ENCODE measurements at places on chromosomes 6 and 20. TPM values are rescaled to one million over a fixed set of nuclear protein-coding genes. Genes with fewer than 3 reads are reported as not detected.

- no peak overlapping the region for H3K27ac ChIP-seq
- DNase-seq, result peak; percentile 4
- no peaks in the 10 kb centered on the region for H3K27me3 ChIP-seq
- no peaks in the 10 kb centered on the region for H3K4me1 ChIP-seq
- no peaks in the 10 kb centered on the region for H3K36me3 ChIP-seq
Measured at GRCh38 chr6:168877821-168878282, 375.8 kb downstream of the THBS2 start.

OCSTAMP gene
- total RNA-seq, result not detected

DNA sequence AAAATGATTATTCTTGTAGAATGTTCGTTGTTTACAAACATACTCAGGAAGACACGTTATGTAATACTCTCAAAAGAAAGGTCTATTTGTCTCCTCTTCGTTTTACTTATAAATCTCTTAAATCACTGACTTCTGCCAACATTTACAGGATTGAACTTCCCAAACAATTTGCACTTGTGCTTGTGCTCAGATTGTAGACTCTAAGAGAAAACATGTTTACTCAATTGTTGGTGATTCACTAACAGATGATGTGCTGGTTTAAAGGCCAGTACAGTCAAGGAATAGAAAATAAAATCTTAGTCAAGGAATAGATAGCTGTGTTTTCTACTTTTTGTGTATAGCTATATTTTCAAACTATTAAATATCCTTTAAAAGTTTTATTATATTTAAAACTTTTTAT lies 172.8 kb downstream of the GJA1 start:
- DNase-seq, result peak; percentile 39
- no peaks in the 10 kb centered on the region for H3K27me3 ChIP-seq
- no peaks in the 10 kb centered on the region for H3K4me1 ChIP-seq
- H3K27ac ChIP-seq, result no peak overlapping the region
- H3K4me3 ChIP-seq, result no peak overlapping the region

TFB1M gene
- total RNA-seq, result 28.9 TPM

METTL24 gene
- 2.6 TPM for total RNA-seq

DNA sequence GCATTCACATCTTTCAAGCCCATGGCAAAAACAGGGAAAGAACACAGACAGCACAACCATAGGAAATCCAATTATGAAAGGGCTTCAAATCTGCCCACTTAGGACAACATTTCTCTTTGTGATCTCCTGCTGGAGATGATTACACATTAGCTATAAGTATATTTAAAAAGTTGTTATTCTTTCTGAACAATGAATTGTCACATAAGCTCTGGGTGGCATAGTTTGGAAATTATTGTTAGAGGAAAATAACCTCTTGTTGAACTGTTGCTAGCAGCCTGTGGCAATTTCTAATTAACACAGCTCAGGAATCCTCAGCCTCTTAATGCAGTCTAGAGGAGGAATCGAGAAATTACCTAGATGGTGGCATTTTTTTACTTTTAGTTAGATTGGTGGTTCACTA lies 54.9 kb downstream of the BCAS1 start:
- H3K36me3 ChIP-seq, result no peaks in the 10 kb centered on the region
- DNase-seq, result no peak
- H3K4me1 ChIP-seq, result no peaks in the 10 kb centered on the region
- H3K27me3 ChIP-seq, result no peaks in the 10 kb centered on the region
- H3K4me3 ChIP-seq, result no peak overlapping the region

DNA sequence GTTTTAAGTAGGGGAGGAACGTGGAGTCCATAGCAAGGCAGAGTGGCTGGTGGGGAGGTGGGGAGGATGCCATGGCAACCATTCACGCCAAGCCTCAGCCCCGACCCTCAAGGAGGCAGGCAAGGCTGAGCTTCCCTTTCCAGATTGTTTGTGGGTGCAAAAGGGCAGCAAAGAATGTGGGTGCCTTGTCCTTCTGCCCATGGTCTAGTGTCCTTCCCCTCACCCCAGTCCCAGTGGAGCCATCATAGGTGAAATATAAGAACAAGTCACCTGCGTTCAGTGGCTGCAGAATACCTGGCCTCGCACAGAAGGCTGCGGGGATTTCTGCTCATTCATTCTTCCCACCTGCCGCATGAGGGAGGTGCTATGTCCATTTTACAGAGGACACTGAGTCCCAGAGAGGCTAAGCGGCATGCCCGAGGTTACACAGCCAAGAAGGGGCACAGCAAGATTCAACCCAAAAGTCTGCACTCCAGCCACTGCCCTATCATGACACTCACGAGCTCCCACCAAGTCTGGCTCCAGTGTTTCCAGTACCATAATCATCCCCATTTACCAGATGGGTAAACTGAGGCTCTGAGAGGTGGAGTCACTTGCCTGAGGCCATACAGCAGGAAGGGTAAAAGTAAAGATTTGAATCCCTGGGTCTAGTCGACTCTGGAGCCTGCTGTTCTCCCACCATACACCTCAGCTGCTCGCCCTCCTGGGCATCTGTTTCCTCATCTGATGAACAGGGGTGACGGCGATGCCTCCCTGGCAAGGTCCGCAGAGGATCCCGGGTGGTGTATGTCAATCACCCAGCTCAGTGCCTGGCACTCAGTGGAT lies 100.8 kb downstream of the CEBPB start:
- H3K27me3 ChIP-seq, result no peaks in the 10 kb centered on the region
- no peaks in the 10 kb centered on the region for H3K36me3 ChIP-seq
- H3K4me1 ChIP-seq, result peaks cover 27% of the 10 kb centered on the region
- DNase-seq, result no peak

GRCh38 chr6:42042108-42042507 lies 8.2 kb upstream of the TAF8 start:
- peaks cover 14% of the 10 kb centered on the region for H3K4me1 ChIP-seq
- no peak for DNase-seq
- H3K27ac ChIP-seq, result no peak overlapping the region
- H3K36me3 ChIP-seq, result no peaks in the 10 kb centered on the region
- H3K4me3 ChIP-seq, result no peak overlapping the region
- H3K27me3 ChIP-seq, result no peaks in the 10 kb centered on the region

PBOV1 gene
- not detected for total RNA-seq

NKX2-2 gene
- not detected for total RNA-seq

- H3K27ac ChIP-seq, result no peak overlapping the region
- no peaks in the 10 kb centered on the region for H3K4me1 ChIP-seq
- H3K4me3 ChIP-seq, result no peak overlapping the region
- no peaks in the 10 kb centered on the region for H3K27me3 ChIP-seq
- H3K36me3 ChIP-seq, result no peaks in the 10 kb centered on the region
Measured at GRCh38 chr6:167703347-167703746, 123.4 kb upstream of the AFDN start.

- H3K4me1 ChIP-seq, result no peaks in the 10 kb centered on the region
- H3K27ac ChIP-seq, result peak overlapping the region; percentile 99
- H3K36me3 ChIP-seq, result no peaks in the 10 kb centered on the region
- peak overlapping the region; percentile 64 for H3K4me3 ChIP-seq
Measured at GRCh38 chr6:150866147-150866990, 867 bp downstream of the MTHFD1L start.

DNA sequence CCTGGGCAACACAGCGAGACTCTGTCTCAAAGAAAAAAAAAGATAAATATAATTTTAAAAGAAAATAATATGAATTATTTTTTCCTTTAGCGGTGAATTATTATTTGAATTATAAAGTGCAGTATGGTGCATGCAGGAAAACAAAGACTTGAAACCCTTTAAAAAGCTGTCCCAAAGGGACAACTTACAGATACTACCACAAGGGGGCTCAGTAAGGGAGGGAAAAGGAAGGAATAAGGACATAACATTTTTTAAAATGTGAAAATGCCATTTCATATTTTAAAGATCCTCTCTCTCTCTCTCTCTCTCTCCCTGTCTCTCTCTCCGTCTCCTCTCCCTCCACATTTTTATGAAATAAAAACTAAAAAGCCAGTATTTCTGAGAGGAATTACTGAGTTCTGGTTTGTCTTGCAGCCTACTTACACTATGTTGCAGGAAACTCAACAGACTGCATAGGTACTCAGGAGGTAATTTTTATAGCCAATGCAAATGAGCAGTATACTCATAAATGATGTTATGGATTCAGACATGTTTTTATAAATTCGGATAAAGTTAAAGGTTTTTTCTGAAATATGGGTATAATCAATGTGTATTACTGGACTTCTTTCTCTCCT lies 455.0 kb upstream of the GJE1 start:
- H3K4me3 ChIP-seq, result no peak overlapping the region
- no peaks in the 10 kb centered on the region for H3K27me3 ChIP-seq
- H3K4me1 ChIP-seq, result no peaks in the 10 kb centered on the region
- H3K36me3 ChIP-seq, result no peaks in the 10 kb centered on the region
- peak; percentile 68 for DNase-seq
- no peak overlapping the region for H3K27ac ChIP-seq

C20orf141 gene
- not detected for total RNA-seq

GRCh38 chr20:36641506-36641843 lies 4.5 kb downstream of the SLA2 start:
- H3K27me3 ChIP-seq, result no peaks in the 10 kb centered on the region
- DNase-seq, result no peak
- no peak overlapping the region for H3K27ac ChIP-seq
- H3K4me1 ChIP-seq, result no peaks in the 10 kb centered on the region
- H3K4me3 ChIP-seq, result no peak overlapping the region
- no peaks in the 10 kb centered on the region for H3K36me3 ChIP-seq

- H3K4me3 ChIP-seq, result no peak overlapping the region
- DNase-seq, result no peak
- H3K27me3 ChIP-seq, result no peaks in the 10 kb centered on the region
- H3K36me3 ChIP-seq, result no peaks in the 10 kb centered on the region
- no peaks in the 10 kb centered on the region for H3K4me1 ChIP-seq
Measured at GRCh38 chr20:57465943-57466342, 59.0 kb downstream of the CTCFL start.

- no peak for DNase-seq
- no peaks in the 10 kb centered on the region for H3K36me3 ChIP-seq
- peaks cover 7% of the 10 kb centered on the region for H3K4me1 ChIP-seq
- no peak overlapping the region for H3K4me3 ChIP-seq
- H3K27ac ChIP-seq, result peak overlapping the region; percentile 11
Measured at GRCh38 chr6:124983383-124984083, 21.3 kb downstream of the RNF217 start.

DNA sequence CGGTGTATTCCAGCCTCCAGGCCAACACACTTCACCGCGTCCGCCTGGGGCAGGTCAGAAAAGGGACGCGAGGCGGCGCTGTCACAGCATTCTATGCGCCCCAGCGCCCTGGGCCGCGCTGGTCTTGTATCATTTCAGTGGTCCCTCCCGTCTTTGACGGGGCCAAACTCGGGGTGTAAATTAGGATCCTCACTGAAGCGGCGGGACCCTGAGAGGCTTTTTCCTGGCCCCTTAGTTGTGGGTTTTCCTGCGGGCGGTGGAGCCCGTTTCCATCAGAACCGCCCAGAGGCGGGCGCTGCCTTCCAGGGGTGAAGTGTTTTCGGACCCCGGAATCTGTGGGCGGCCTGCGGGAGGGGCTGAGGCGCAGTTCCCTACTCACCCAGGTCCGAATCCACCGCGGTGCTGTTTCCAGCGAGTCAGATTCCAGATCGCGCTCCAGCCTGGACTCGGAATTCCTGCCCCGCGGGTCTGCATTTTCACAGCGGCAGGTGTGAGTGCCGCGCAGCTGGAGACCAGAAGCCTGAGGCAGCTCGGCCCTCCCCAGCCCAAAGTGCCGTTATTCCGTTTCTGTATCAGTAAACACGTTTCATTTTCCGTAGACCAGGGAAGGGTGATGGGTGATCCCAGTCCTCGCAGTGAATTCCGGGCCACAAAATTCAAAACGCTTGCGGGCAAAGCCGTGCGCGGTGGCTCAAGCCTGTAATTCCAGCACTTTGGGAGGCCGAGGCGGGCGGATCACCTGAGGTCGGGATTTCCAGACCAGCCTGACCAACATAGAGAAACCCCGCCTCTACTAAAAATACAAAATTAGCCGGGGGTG lies 3.9 kb upstream of the MICB start:
- H3K4me1 ChIP-seq, result peaks cover 13% of the 10 kb centered on the region
- no peaks in the 10 kb centered on the region for H3K27me3 ChIP-seq
- peak overlapping the region; percentile 67 for H3K4me3 ChIP-seq
- peak overlapping the region; percentile 88 for H3K27ac ChIP-seq

DNA sequence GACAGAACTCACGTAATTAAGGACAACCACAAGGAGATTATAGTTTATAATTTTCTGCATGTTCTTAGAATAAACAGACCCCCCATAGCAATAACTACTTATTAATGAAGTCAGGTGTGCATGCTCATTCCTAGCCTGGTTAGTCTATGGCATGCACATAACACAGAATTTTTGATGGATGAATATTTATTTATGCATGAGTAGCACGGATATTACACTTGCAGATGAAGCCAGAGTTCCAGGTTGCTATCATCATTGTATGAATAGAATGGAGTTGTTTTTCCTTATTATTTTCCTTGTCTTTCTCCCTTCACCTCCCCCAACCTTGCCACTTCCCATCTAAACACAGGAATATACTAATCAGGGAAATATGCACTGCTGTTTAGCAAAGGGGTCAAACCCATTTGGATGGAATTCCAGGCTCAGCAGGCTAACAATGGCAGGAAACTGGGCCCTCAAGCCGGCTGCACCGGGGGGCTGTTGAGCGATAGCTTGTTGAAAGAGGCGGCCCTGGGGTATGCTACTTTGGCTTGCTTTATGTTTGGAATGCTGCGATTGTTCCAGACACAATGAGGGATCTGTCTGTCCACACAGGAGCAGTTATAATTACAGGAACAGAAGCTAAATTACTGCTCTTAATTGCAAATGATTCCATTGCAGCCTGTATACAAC lies 112.6 kb downstream of the TMEM170B start:
- no peaks in the 10 kb centered on the region for H3K36me3 ChIP-seq
- no peak overlapping the region for H3K4me3 ChIP-seq
- H3K27me3 ChIP-seq, result no peaks in the 10 kb centered on the region
- peaks cover 37% of the 10 kb centered on the region for H3K4me1 ChIP-seq
- peak; percentile 92 for DNase-seq
- H3K27ac ChIP-seq, result peak overlapping the region; percentile 92

HLA-DRB1 gene
- under 0.01 TPM for total RNA-seq

RTN4IP1 gene
- total RNA-seq, result 5.9 TPM

CUTA gene
- total RNA-seq, result 105 TPM

DNA sequence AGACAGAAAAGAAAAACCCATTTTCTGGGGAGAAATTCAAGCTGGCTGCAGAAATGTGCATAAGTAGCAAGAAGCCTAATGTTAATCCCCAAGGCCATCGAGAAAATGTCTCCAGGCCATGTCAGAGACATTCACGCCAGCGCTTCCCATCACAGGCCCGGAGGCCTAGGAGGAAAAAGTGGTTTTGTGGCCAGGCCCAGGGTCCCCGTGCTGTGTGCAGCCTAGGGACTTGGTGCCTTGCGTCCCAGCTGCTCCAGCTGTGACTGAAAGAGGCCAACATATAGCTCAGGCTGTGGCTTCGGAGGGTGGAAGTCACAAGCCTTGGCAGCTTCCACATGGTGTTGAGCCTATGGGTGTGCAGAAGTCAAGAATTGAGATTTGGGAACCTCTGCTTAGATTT lies 10.9 kb downstream of the IFNGR1 start:
- no peak overlapping the region for H3K27ac ChIP-seq
- H3K27me3 ChIP-seq, result no peaks in the 10 kb centered on the region
- no peak overlapping the region for H3K4me3 ChIP-seq
- no peaks in the 10 kb centered on the region for H3K36me3 ChIP-seq
- no peak for DNase-seq

EFCAB8 gene
- under 0.01 TPM for total RNA-seq

DNA sequence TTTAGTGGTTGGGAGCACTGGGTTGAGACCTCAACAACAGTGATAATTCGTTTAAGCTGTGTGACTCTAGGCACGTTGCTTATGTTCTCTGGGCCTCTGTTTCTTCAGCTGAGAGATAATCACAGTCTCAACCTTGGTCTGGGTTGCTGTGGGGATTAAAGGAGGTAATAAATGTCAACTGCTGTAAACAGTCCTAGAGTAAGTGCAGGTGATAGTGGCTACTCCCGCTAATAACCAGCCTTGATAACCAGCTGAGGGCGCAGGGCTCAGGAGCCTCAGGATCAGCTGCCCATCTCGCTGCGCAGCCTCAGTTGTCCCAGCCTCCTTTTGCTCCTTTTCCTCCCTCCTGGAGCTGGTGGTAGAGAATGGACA lies 58.0 kb downstream of the JARID2 start:
- no peak for DNase-seq
- no peaks in the 10 kb centered on the region for H3K27me3 ChIP-seq
- H3K27ac ChIP-seq, result no peak overlapping the region
- H3K4me1 ChIP-seq, result peaks cover 14% of the 10 kb centered on the region
- no peaks in the 10 kb centered on the region for H3K36me3 ChIP-seq

Data from fibroblast of lung (primary cell).